MM.1S (cell line): ENCODE measurements at places on chromosomes 12 and 14.
A peak's percentile ranks its signal among the peaks of the same experiment; 100 is the strongest.

GRCh38 chr12:28535216-28535615 lies 345.0 kb downstream of the CCDC91 start:
- DNase-seq: no peak

- DNase-seq: no peak
Measured at GRCh38 chr12:75684678-75685616, 173.5 kb upstream of the KRR1 start.

DNA sequence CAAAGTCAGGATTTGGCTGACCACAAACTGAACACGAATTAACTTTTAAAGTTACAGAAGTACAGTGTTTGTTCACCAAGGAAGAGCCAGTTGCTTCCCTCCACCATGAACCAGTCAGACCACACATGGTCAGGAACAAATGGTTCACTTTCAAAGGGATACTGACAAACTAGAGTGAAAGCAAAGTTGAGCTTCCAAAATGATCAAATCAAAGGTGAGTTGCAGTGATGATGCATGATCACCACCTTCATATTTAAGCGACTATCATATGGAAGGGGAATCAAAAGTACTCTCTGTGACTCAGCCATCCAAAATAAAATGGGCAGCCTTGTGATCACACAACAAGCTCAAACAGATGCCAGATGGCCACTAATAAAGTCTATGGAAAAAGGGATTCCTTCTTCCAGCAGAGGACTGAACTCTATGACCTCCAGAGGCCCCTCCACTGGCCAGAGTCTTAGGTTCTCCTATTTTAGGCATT lies 13.1 kb downstream of the NT5DC3 start:
- DNase-seq: no peak

DNA sequence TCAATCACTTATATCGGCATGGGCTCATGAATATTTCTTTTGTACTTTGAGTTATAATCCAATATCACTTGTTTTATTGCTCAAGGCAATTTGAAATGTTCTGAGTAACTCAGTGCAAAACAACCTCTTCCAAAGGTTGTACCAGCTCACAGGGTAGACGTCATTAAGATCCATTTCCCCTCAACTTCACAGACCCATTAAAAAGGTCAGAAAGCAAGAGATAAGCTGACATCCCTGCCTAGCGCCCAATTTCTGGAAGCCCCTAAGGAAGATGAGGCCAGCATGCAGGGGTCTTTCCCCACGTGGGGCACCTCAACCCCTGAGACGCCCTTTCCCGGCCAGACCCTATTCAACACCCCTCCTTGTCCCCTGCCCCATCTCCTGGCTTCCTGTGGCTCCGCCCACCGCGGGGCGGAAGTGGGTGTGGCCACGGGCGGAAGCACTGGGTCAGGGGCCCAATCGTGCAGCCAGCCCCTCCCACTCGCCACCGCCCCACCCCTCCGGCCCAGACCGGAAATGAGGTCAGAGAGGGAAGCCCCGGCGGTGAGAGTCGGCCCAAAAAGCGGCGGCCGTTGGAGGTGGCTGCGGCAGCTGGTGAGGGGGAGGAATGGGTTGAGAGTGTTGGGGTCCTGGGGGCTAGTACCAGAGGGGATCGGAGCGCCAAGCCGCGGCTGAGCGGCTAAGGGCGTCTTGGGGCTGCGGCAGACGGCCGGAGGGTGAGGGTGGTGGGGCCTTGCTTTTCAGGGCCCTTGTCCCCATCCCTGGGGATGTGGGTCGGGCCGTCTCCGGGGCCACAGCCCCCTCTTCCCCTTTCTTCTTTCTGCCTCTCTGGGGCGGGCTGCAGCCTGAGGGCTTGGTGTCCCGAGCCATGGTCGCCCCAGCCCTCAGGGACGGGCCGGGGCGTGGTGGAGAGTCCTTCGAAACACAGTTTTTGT lies at the start of gene GPATCH2L:
Gene GPATCH2L, plus strand, starts transcription at position 525 of the 935 bp plus-strand sequence. CDS start 2,442 bp downstream, outside the sequence.
- peak; percentile 82 for DNase-seq

- peak; percentile 48 for DNase-seq
Measured at GRCh38 chr12:118055144-118055557, 5.8 kb downstream of the WSB2 start.

DNA sequence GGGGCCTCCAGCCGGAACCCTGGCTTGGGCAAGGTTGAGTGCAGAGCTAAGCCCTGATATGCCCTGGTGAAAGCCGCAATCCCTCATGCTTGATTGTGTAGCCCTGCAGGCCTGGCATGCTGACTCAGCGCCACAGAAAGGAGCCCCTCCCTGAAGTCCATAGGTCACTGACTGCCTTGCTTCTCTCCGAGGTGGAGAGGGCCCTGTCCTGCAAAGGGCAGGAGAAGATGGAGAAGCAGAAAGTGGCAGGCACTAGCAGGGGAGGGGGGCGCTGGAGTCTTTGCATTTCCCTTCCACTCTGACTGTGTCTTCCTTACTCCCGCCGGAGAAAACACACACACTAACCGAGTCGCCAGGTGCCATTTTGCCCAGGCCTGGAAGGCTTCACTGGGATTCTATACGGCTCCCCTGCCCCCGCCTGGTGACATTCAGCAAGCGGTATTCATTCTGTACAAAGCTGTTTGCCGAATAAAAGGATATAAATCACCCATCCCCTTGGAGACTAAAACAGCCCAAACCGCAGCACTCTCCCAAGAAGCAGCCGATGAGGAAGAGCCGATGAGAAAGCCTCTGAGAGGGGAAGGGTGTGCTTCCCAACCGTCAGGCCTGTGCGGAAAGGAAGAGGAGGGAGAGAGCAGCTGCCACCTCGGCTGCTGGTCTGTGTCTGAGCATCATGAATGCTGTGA lies 69.8 kb downstream of the SLC6A12 start:
- DNase-seq: no peak

- DNase-seq: no peak
Measured at GRCh38 chr12:81987371-81987770, 228.2 kb upstream of the PPFIA2 start.

GRCh38 chr12:101470939-101471338 lies 4.2 kb upstream of the SPIC start:
- DNase-seq: no peak

DNA sequence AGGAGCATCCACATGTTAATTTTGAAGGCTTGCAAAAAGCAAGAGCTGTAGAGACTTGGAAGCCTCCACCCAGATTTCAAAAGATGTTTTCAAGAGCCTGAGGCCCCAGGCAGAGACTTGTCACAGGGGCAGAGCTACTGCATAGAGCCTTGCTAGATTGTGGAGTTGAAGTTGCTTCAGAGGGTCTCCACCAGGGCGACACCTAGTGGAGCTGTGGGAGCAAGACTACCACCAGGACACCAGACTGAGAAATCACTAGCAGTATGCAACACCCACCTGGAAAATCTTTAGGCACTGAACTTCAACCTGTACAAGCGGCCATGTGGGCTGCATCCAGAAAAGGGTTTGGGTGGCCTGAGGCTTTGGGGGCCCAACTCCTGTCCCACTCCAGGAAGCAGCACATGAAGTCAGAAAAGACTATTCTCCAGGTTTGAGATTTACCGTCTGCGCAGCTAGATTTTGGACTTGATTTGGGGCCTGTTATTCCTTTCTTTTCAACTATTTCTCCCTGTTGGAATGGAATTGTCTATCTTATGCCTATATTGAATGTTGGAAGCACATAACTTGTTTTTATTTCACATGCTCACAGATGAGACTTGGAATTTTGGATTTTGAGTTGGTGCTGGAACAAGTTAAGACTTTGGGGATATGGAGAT lies 508.6 kb downstream of the FLRT2 start:
- DNase-seq: peak; percentile 31

GRCh38 chr12:61821381-61821780 lies 438.8 kb upstream of the USP15 start:
- DNase-seq: no peak

GRCh38 chr14:65961004-65961403 lies 525.2 kb upstream of the CCDC196 start:
- peak; percentile 24 for DNase-seq

DNA sequence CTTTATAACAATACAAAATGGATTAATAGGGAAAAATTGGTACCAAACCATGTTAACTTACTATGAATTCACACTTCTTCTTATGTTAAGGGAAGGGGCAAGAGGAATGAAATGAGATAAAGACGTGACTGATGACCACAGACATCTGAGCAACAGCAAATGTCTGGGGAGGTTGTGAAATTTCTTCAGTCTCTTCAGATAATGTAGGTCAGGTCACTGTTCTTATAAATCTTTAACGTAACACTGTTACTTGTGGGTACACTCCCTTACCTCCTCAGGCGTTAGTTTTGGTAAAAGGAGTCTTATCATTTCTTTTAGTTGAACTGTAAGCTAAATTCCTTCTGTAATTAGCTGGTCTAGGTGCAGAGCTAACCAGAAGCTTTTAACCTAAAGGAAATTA lies 405.0 kb upstream of the LRFN5 start:
- DNase-seq: no peak

DNA sequence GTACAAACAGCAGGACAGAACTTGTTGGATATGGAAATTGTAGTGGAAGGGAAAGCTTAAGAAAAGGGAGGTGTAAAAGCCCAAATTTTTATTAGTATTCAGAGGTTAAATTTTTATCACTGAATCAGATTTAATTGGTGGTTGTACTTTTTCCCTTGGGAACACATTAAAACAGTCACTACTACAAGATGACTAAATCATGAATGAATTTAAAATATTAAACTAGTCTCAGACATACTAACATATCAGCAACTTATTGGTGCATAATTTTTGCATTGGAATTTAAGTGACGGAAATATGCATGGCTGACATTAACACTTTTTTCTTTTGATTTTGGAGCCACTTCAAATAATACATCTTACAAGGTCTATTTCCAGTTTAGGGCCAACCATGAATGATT lies 27.6 kb downstream of the SAMD4A start:
- DNase-seq: no peak

GRCh38 chr14:101215927-101216326 lies 312.4 kb upstream of the RTL1 start:
- no peak for DNase-seq

DNA sequence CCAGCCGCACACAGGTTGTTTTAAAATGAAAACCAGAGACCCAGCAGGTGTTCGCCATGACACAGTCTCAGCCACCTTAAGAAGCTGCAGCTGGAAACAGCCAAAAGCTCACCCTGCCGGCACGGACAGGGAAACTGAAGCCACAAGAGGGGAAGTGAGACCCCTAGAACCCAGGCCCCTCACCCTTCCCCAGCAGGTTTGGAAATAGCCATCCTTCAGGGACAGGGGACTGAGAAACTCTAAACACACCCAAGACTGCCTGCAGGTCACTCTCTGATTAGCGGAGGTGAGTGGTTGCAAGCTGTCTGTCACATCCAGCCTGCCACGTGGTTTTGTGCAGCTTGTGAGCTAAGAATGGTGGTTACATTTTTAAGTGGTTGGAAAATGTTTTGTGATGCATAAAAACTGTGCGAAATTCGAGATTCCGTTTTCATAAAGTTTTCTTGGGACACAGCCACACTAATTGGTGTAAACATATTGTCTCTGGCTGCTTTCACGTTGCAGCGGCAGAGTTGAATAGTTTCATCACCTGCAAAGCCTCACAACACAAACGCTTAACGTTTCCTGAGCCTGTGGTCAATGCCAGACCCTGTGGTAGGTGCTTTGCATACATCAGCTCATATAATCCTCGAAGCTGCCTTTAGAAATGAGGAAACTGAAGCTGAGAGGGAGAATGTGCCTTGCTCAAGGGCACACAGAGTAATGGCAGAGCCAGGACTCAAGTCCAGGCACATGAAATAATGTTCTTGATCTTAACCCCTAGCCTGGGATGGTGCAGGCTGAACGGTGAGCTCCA lies 1.7 kb upstream of the SELPLG start:
- peak; percentile 98 for DNase-seq
